Activated T-cell treated with anti-CD3 and anti-CD28 coated beads for 1 hour (primary cell): ENCODE measurements at places on chromosomes 3 and 15.
A peak's percentile ranks its signal among the peaks of the same experiment; 100 is the strongest.

DNA sequence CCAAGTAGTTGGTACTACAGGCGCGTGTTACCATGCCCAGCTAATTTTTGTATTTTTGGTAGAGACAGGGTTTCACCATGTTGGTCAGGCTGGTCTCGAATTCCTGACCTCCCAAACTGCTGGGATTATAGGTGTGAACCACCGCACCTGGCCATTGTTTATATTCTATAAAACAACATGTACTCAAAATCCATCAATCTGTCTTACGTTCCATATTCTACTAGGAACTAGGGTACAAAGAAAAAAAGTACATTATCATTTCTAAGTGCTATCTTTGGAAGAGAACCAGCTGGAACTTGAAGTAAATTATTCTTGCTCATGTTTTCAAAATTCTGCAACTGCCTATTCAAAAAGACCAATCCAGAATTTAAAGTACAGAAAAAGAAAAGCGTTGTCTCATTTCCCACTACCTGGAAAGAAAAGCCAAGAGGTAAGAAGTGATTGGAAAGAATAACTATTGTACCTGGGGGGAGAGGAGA lies 15.2 kb downstream of the SPPL2A start:
- DNase-seq = no peak

DNA sequence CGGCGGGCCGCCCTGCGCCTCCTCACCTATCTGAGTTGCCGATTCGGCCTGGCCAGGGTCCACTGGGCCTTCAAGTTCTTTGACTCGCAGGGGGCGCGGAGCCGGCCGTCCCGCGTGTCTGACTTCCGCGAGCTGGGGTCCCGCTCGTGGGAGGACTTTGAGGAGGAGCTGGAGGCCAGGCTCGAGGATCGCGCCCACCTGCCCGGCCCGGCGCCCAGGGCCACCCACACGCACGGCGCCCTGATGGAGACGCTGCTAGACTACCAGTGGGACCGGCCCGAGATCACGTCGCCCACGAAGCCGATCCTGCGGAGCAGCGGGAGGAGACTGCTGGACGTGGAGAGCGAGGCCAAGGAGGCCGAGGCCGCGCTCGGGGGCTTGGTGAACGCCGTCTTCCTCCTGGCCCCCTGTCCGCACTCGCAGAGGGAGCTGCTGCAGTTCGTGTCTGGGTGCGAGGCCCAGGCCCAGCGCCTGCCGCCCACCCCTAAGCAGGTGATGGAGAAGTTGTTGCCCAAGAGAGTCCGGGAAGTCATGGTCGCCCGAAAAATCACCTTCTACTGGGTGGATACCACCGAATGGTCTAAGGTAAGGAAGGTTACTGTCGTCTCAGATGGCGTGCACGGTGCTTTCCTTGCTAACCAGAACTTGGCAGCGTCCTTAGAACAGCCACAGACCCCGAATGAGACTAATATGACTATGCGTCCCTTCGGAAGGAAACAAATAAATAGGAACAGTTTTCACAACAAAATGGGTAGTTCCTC lies 567 bp downstream of the TICRR start:
- no peak for DNase-seq

- DNase-seq = no peak
These were observed 268.1 kb downstream of the FOXP1 start for GRCh38 chr3:71315431-71315830.

- DNase-seq = no peak
These were observed 117.6 kb upstream of the SAMMSON start for GRCh38 chr3:69881756-69882428.

DNA sequence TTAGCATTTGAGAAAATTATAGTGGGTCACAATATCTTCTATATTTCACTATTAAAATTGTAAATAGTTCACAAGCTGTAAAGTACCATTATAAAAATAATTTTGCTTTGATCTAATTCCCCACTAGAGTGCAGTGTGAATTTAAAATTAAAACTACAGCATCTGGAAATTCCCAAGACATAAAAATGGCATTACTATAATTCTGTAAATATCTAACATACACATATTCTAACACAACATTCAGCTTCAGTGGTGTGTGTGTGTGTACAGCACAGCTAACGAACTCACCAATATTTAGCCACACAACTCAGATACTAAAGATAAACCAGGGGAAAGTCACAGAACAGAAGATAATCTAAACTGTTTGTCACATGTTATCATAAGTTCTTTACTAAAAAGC lies 424.9 kb upstream of the ZNF385D start:
- DNase-seq = no peak

GRCh38 chr3:43499256-43499655 lies 122.6 kb downstream of the ANO10 start:
- DNase-seq = no peak

GRCh38 chr3:10534066-10534465 lies 28.7 kb upstream of the ATP2B2 start:
- DNase-seq = no peak

- peak; percentile 25 for DNase-seq
These were observed 965 bp downstream of the FLNB start for GRCh38 chr3:58009026-58009748.

DNA sequence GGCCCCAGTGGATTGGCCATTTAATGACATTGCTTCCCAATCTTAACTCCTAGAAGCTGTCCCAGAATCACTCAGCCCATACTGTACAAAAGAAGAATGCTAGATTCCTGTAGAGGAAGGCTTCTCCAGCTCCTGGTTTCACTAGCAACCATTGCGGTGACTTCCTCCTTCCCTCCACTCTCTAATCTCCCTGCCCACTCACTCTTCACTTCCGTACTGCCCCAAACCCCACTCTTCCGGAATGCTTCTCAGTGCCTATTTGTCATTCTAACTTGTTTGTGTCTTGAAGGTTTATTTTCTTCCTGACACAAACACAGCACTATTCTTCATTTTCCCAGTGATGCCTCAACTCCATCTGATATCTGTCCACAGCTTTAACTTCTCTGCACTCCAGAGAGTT lies 97.1 kb upstream of the SPATA16 start:
- no peak for DNase-seq

GRCh38 chr15:83652626-83653204 lies 1.2 kb upstream of the ADAMTSL3 start:
- DNase-seq = no peak

- no peak for DNase-seq
These were observed 67.3 kb downstream of the CCK start for GRCh38 chr3:42198709-42199108.

GRCh38 chr15:88717382-88718031 lies 78.7 kb downstream of the ISG20 start:
- DNase-seq = no peak

DNA sequence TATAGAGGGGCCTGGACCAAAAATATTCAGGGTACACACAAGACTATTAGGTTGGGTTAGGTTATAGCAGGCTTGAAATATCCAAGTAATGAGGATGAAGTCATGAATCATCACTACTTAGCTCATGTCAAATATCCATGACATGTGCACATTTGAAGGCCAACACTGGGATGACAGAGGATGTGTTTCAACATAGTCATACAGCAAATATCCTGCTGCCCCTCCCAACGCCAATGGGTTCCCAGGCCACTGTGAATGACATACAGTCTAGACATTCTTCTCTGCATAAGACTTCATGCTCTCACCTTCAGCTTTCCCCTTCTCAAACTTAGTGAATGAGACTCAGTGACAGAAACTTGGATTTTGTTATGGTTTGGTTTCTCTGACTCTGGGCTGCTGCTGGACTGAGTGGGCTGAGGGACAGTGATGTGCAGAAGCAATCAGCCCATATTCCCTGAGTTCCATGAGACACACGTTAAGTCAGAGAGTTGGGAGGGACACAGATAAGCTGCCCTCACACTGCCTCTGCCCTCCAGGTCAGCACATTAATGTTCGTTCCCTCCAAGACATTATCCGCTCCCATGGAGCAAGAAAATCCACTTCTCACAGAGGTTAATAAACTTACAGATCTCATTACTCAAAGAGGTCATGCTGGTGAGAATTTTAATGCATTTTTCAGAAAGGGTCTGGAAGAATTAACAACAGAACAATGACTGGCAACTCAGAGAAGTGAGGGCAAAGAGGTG lies 15.4 kb downstream of the HOMER2 start:
- no peak for DNase-seq

DNA sequence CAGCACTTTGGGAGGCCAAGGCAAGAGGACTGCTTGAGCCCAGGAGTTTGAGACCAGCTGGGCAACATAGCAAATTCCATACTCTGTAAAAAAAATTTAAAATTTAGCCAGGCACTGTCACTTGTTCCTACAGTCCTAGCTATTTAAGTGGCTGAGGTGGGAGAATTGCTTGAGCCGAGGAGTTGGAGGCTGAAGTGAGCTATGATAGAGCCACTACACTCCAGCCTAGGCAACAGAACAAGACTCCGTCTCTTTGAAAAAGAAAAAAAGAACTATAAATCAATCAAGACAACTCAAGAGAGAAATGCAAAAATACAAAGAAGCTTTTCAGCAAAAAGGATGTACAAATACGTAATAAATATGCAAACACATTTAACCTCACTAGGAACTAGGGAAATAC lies 78.8 kb downstream of the TJP1 start:
- no peak for DNase-seq

- no peak for DNase-seq
These were observed 349.5 kb upstream of the POU1F1 start for GRCh38 chr3:87625876-87626275.

- no peak for DNase-seq
These were observed 26.6 kb downstream of the GP9 start for GRCh38 chr3:129087138-129087702.

DNA sequence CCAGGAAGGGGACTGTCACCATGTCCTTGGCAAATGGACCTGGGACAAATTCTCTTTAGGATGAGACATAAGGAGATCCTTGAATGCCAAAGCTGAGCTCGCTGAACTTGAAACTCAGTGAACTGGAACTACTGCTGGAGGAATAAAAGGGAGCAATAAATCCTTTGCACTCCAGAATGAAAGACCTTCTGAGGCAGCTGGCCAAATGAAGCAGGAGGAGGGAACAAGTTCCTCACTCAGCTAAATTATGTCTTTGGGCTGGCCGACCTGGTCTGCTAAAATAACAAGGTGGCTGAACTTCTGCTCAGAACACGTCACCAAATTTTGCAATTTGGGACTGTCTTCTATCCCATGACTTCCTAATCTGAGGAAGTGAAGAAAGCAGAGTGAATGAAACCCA lies 314.7 kb downstream of the LPP start:
- no peak for DNase-seq

DNA sequence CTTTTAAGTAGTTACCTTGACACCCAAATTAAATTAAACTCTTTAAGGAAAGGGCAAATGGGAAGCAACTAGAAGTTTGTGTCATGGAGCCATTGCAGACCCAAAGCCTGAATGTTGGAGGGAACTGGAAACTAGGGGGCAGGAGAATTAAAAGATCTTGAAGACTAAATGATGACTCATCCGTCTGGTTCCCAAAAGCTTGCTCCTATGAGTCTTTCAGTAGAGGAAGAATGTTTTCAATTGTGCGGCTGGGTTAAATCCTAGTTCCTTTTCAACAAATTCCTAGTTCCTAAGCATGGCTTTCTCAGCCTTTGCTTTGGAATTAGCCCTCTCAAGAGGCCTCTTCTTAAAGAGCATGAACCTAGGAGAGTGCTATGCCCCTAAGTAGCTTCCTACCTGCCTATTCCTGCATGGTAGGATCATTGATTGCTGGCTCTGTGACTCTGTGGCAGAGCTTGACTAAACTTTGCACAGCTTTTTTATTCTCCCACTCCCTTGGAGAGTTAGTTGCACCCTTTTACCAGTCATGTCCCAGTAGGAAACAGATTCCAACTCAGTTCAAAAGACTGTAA lies 17.7 kb downstream of the CLEC3B start:
- no peak for DNase-seq

- no peak for DNase-seq
These were observed 141.5 kb downstream of the SATB1 start for GRCh38 chr3:18283680-18284079.

GRCh38 chr3:170716172-170716805 lies 130.4 kb upstream of the SLC7A14 start:
- no peak for DNase-seq

DNA sequence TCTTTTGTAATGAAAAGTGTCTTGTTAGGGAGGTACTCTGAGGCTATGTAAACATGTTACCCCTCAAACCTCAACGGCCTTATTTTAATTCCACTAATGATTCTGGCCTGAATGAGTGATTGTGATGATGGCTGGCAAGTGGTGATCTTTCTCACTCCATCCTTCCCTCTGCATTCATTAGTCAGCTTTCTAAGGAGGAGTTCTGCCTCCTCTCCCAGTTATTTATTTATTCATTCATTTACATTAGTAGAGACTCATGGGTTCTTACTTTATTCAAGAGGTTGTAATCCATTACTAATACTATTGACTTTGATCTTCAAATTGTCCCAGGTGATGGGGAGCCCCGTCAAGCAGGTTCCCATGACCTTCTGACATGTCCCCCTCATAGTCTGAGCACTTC lies 35.3 kb downstream of the GNB5 start:
- DNase-seq = no peak

DNA sequence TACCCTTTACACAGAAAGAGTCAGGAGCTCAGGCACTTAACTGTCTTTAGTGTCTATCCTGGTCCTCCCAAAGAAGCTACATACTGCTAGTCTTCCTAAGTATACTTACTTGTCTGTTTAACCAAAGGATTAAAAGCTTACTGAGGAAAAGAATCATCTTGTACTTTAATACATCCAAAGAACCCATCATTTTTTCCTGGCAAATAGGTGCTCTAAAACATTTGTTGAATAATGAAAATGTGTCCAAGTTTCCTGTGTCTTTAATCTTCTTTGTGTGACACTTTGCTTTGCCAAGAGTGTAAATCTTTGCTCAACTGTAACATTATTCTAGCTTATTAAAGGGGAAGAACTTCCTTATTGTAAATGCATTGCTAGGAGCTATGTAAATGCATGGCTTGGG lies 519.2 kb downstream of the OTOL1 start:
- DNase-seq = no peak

GRCh38 chr3:193637831-193638230 lies 44.8 kb downstream of the OPA1 start:
- no peak for DNase-seq

GRCh38 chr3:33612607-33613006 lies 105.4 kb downstream of the CLASP2 start:
- DNase-seq = no peak

DNA sequence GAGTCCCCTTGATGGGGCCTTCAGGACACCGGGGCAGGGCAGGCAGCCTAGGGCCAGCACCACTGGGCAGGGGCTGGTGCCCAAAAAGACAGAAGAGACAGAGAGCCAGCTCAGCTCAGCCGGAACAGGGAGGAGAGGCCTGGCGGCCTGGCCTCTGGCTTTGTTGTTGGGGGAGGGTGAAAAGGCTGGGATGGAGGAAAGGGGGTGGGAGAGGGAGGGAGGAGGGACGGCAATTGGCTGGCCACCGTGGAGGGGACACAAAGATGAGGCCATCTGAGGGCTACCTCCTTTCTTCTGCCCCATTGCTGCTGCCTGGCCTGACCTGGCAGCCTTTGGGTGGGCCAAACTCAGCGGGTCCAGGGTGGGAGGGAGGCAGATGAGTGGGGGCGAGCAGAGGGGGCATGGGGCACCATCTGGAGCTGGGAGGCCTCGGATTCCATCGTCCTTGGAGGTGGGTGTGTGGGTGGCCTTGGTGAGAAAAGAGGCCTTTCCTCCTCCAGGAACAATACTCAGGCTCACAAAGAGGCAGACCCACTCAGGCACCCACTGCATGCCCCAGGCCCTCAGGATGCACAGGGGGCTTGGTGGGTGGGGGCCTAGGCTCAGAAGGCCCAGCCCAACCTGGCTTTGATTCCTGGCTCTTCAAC lies 9.3 kb downstream of the EFCC1 start:
- DNase-seq = no peak
